ENCODE measurements at places on chromosomes 6 and 20.

DNA sequence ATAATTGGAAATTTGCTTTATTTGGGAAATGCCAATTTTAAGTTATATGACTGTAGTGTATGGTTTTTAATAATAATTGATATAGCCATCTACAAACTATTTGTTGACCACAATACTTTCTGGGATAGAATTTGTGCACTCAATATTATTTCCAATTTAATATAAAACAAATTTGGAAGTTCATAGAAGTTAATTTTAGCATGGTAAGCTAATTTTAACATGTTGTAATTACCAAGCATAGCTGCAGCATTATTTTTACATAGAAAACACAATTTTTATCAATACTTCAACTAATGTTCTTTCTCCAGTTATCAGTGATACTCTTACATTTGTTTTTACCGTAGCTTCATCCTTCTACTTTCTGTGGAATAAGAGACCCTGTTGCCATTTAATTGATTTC, 100.8 kb downstream of the L3MBTL3 start:
- no peak for DNase-seq

DNA sequence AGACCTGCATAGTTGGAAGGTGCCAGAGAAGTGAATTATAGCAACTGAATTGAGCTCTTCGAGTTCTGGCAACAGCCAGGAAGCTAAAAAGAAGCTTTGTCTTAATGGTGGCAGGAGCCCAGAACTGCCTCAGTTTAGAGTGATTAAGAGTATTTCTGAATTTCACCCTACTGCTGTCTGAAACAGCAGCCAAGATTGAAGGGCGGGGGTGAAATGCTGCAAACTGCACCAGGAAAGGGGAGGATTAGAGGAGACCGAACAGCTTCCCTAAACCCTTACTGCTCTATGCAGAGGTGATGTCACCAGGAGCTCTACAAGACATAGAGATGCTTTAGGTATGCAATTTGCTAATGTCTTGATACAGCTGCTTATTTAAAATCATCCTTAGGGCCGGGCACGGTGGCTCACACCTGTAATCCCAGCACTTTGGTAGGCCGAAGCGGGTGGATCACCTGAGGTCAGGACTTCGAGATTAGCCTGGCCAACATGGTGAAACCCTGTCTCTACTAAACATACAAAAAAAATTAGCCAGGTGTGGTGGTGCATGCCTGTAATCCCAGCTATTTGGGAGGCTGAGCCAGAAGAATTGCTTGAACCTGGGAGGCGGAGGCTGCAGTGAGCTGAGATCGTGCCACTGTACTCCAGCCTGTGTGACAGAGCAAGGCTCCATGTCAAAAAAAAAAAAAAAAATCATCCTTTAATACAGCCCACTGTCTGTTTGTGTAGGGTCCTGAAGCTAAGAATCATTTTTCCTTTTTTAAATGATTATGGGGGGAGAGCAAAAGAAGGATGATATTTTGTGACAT, 91.7 kb upstream of the IYD start:
- no peak for DNase-seq

- no peak for DNase-seq
Measured at GRCh38 chr20:38337561-38338140, 8.6 kb upstream of the LBP start.

DNA sequence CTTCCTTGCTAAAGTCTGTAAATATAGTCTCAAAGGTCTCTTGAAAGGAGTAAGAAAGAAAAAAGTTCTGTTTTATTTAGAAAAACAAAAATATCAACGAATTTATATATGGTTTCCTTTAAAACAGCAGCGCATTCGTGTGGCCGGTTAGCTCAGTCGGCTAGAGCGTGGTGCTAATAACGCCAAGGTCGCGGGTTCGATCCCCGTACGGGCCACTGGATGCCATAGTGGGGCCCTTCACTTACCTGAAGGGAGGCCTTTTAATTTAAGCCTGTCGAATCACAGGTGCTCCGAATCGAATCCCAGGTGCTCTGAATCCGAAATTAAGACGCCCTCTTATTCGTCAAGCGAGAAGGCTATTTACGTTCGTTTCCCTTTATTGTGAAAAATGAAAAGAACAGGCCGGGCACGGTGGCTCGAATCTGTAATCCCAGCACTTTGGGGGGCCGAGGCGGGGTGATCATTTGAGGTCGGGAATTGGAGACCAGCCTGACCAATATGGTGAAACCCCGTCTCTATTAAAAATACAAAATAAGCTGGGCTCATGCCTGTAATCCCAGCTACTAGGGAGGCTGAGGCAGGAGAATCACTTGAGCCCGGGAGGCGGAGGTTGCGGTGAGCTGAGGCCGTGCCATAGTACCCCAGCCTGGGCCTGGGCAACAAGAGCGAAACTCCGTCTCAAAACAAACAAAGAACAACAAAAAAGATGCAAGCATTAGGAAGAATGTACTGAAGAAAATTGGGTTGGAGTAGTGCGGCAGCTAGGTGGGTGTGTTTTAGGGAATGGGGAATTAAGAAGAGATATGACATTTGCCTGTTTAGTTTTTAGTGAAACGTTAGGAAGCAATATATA, 195.8 kb upstream of the ZNF184 start:
- DNase-seq, result no peak

GRCh38 chr6:19333936-19334335, 503.2 kb upstream of the ID4 start:
- no peak for DNase-seq

DNA sequence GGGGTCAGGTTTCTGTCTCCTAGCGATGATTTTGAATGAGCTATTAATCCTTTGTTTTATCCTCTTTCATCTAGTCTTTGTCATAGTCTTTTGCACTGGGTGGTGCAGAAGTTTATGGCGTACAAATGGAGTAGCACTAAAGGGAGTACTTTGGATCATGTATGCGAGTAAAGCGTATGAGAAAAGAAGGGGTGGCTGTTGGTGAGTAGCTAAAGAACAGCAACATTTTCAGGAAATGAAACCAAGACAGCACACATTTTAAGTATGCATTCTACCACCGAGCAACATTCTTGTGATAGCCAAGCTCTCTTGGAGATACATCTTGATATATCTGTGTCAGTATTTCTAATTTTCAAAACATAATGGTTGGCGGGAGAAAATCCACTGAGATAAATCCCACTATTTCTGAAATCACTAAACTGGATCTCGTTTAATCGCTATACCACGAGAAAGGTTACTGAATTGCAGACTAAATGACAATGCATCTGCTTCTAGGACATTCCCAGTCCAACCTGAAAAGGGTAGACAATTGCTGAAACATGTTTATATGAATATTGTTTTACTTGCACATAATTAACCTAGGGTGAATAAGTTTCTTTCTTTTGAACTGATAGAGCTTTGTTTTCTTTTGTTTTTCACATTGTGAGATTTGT, 196.1 kb downstream of the TRIM27 start:
- no peak for DNase-seq

GRCh38 chr6:159608961-159609651, 83.9 kb downstream of the SOD2 start:
- no peak for DNase-seq

GRCh38 chr6:4172368-4172767, 37.0 kb upstream of the ECI2 start:
- DNase-seq, result no peak

- DNase-seq, result no peak
Measured at GRCh38 chr6:154763650-154764049, 30.4 kb downstream of the SCAF8 start.

GRCh38 chr6:193773-194310, 98.4 kb upstream of the DUSP22 start:
- DNase-seq, result no peak

All from BJ (cell line).